ENCODE measurements at places on chromosomes 4 and X.

- DNase-seq = no peak
These were observed 51.3 kb downstream of the RNF150 start for GRCh38 chr4:141081921-141082395.

GRCh38 chr4:24991015-24991414 lies 39.7 kb downstream of the LGI2 start:
- peak; percentile 53 for DNase-seq

- DNase-seq = no peak
These were observed 112.2 kb upstream of the ENPP6 start for GRCh38 chr4:184329659-184330400.

DNA sequence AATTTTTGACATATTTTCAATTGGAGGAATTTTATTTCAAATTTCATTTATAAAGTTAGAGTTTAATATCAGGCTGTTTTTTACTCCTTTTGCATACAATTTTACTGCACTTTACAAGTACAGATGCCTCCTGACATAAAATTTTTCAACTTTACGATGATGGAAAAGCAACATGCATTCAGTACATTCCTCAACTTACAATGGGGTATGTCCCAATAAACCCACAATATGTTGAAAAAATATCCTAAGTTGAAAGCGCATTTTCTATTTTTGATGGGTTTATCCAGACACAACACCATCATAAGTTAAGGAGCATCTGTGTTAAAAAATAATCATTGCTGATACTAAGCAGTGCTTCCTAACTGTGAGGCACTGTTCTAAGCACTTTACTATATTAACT lies 4.3 kb downstream of the KLHL5 start:
- DNase-seq = no peak

DNA sequence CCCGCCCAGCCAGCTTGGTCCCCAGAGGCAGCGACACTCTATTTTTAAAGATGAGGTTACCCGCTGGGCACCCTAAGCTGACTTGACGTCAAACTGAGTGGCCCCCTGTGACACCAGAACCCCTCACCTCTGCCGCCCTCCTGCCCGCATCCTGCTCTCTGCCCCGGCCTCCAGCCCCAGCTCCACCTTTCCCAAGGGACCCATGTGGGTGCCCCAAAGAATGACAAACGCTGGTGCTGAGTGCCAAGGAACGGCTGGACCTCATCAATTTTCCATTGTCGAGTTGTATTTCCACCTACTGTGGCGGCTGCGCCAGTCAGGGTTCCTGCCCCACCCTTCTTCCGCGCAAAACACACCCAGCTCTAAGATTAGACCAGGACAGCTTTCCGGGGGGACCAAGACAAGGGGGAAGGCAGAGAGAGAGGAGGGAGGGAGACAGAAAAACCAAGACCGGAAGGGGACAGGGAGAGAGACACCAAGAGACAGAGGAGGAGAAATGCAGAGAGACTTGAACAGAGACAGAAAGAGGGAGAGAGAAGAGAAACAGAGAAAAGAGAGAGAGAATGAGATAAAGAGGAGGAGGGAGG lies 2.0 kb downstream of the PRKX start:
- DNase-seq = peak; percentile 0

- DNase-seq = no peak
These were observed 89.4 kb upstream of the AFAP1 start for GRCh38 chr4:8028884-8029568.

DNA sequence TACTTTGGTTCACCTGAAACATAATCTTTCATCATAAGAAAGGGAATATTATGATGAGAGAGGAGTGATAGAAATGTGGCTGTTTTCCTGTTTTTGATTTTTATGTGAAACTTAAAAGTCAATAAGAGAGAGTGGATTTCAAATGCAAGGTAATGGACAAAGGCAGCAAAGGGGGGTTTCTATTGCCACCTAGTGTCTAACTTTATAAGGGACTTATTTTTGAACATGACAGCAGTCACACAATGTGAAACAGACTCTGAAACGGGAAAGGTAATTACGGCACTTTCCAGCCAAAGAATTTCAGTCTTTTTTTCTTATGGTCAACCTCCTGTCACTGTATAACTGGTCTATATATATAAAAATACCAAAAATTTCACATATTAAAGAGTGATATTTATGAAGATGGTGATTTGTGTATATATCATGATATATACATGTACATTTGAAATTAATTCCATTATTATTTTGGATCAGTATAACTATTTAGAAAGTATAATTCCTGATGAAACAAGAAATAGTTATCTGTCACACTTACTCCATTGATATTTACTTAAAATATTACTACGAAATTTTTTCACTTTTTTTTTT lies 127.1 kb downstream of the FBXO8 start:
- DNase-seq = peak; percentile 65

- DNase-seq = no peak
These were observed 210.4 kb upstream of the GALNTL6 start for GRCh38 chr4:171602638-171603355.

GRCh38 chr4:122744229-122744628 lies 11.7 kb downstream of the BBS12 start:
- no peak for DNase-seq

GRCh38 chr4:6988016-6988715 lies 55.0 kb upstream of the TADA2B start:
- no peak for DNase-seq

DNA sequence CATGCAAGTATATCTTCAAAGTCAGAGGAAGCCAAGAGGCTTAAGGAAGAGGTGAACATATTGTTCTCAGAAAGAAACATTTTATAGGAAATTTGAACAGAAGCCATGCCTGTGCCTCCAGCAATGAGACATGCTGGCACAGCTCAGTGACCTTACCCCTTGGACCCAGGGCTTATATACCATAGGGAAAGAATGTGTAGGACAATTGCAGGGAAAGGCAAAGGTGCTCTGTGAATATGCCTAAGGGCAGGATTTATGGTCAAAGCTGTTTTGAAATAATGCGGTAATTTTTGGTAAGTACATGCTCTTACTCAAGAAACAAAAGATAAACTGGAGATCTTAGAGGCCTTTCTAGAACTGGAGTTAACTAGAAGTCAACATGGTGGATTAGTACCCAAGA lies 568.8 kb downstream of the GRID2 start:
- DNase-seq = no peak

- no peak for DNase-seq
These were observed 78.8 kb upstream of the GPR174 start for GRCh38 chrX:79065696-79066095.

GRCh38 chr4:40736910-40737309 lies 12.8 kb upstream of the NSUN7 start:
- DNase-seq = peak; percentile 46

- no peak for DNase-seq
These were observed 3.0 kb upstream of the HTRA3 start for GRCh38 chr4:8266508-8266907.

DNA sequence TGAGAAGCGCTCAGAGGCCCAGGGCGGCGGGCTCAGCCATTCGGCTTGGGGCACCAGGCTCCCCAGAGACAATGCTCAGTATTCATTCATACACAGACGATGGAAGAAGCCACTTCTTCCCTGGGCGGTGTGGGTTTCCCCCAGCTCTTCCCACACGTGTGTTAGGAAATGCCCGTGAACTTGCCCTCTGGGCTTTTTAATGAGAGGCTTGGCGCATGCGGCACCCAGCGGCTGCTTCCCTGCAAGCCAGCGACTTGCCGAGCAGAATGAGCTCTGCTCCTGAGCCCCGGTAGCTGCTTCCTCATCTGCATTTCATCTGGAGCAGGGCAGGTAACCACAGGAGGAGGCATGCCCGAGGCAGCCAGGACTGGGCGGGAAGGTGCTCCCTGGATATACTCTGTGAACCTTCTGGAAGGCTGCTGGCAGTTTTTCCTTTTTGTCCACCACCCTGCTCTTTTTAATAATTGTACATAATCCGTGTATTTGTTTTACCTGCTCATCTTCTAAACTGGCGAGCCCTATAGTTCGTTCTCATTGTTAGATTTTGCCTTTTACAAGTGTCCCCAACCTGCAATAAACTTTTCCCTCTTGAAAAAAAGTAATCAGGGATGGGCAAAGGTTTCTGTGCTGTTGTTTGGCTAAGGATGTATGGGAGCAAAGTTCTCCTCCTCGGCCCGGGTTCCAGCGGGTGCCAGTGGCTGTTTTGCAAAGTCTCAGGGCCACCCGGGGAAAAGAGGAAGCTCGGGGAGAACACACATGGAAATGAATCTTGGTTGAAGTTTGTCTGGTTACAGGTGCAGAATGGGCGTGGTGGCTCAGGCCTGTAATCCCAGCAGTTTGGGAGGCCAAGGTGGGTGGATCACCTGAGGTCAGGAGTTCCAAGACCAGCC lies 178.8 kb downstream of the DCLK2 start:
- no peak for DNase-seq

- DNase-seq = peak; percentile 81
These were observed 75.4 kb downstream of the FAT4 start for GRCh38 chr4:125390126-125390525.

GRCh38 chr4:75830906-75831305 lies 71.3 kb downstream of the PPEF2 start:
- no peak for DNase-seq
